ENCODE measurements at places on chromosomes 2 and 18. TPM values are rescaled to one million over a fixed set of nuclear protein-coding genes. Genes with fewer than 3 reads are reported as not detected.

Gene KLHL41
- total RNA-seq = 1.00 TPM

Gene AKAIN1
- not detected for total RNA-seq

Gene DCC
- total RNA-seq = 0.06 TPM

Gene ZBTB7C
- 0.29 TPM for total RNA-seq

Gene EFR3B
- total RNA-seq = 0.24 TPM

Measured in cardiac ventricle fibroblast (primary cell).